SHP77 treated with DMSO at 0.1 percent for 48 hours (cell line): ENCODE measurements at places on chromosomes 3 and 15.

DNA sequence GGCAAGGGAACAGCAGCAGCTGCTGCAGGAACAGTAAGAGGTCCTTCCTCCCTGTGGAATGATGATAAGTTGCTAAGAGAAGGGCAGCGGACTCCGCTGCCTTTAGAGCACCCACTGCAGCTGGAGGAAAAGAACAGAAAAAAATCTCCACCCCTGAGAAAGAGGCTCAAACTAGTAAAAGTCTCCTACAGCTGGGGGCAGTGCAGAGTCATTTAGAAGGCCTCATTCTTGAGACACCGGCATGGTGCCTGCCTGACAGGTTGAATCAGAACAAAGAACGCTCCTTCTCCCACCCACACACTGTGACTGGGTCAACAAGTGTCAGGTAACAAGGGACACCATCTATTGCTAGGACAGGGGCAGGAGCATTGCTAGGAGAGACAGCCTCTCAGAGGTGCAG lies 188.4 kb downstream of the ABHD5 start:
- DNase-seq = no peak

- no peak for DNase-seq
These were observed 57.1 kb downstream of the IQCH start for GRCh38 chr15:67311731-67312130.

DNA sequence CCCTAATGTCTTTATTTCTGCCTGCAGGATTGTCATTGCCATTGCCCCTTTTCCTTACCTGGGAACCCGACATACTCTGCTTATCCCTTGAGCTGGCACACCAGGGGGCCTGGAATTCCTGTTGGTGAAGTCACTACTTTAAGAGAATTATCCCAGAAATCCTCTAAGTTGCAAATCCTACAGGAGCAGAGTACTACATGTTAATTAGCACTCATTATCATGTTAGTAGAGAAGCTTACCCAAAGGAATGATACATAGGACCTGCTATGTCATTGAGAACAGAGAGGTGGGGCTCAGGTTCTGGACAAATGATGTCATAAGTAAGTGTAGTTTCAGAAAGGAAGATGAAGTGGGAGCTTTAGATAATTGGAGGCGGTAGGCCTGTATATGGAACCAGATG lies 27.4 kb downstream of the SCG5 start:
- no peak for DNase-seq

DNA sequence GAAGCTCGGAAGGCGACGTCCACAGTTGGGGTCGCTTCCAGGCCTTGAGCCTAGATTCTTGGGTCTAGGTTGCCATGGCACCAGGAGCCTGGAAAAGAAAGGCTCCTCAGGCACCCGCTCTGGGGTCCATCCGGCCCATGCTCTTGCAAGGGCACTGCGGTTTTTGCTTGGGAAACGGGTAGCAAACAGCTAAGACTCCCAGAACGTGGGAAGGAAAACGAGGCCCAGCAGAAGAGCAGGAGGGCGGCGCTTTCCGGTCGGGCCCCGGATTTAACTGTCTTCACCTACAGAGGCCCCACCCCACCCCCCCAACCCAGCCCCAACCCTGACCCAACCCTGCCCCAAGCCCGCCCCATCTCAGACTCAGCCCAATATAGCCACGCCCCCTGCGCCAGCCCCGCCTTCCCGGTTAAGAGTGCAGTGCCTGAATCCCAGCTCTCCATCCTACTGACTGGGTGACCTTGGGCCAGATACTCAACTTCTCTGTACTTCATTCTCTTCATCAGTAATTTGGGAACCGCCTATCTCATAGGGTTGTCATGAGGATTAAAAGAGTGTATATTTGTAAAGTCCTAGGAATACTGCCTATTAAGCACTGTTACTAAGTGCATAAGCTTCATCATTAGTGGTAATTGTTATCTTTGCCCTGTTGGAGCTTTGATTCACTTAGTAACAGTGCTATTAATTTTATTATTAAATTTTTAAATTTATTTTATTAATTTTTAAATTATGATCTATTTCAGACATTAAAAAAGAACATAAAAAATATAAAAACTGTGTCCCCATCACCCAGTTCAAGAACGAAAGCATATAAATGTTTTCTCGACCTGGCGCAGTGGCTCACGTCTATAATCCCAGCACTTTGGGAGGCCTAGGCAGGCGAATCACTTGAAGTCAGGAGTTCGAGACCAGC lies 28.4 kb upstream of the SMAD6 start:
- no peak for DNase-seq

- DNase-seq = no peak
These were observed 271.5 kb downstream of the IL5RA start for GRCh38 chr3:2838546-2839157.

DNA sequence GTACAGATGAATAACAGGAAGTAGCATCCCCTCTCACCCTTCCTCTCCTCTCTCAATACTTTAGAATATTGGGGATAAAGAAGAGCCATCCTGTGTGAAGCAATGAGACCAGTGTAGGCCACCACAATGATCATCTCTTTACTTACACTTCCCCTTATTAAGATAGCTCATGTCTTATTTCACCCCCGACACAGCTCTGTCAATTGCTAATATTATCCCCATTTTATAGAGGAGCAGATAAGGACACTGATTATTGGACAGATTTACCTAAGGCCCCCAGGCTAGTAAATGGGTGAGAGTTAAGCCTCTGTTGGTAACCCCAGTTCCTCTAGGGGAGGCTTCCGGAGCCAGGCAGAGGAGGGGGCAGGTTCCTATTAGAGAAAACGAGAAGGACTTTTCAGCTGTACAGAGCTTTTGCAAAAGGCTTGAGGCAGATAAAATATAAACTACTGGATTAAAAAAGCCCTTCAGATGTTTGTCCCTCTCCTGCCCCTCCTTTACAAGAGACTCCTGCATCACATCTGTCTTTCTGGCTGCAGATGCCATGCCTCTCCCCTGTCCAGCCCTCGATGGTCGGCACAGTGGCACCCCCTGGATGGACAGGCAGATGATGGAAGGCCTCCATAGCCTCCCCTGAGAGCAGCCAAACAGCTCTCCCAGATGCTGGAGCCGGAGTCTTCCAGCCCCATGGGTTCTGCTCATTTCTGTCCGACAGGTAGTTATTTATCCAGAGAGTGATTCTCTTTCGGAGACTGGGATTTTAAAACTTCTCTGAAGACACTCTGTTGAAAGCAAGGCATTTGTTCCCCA lies 49.4 kb upstream of the LCTL start:
- DNase-seq = no peak

DNA sequence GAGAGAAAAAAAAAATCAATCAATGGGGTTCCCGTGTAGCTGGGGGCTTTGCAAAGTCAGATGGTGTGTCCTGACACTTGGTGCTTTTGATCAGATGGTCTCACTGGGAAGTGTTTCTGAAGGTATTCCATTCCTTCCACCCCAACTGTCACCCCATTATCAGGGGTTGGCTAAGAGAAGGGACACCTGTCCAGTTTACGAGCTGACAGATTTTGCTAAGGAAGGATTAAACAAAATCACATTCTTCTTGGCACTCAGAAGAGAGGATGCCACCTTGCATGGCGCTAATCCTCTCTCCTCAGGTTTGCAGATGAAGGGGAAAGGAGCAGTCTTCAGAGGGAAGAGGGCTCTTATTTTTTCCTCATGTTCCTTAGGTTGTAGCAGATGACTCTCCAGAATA lies 103.7 kb upstream of the ETV5 start:
- no peak for DNase-seq

GRCh38 chr3:111650378-111651275 lies 55.5 kb upstream of the ZBED2 start:
- no peak for DNase-seq

- DNase-seq = no peak
These were observed 217.1 kb upstream of the KCNMB2 start for GRCh38 chr3:178318941-178319816.

GRCh38 chr15:101566748-101567488 lies 77.4 kb upstream of the PCSK6 start:
- DNase-seq = no peak

DNA sequence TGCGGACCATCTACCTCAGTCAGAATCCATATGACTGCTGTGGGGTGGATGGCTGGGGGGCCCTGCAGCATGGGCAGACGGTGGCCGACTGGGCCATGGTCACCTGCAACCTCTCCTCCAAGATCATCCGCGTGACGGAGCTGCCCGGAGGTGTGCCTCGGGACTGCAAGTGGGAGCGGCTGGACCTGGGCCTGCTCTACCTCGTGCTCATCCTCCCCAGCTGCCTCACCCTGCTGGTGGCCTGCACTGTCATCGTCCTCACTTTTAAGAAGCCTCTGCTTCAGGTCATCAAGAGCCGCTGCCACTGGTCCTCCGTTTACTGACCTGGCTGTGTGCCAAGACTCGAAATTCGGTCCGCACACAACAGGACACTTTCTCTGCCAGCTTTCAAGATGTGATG lies 21.9 kb downstream of the NRROS start:
- peak; percentile 14 for DNase-seq
